ENCODE measurements at places on chromosomes 3 and 15.

DNA sequence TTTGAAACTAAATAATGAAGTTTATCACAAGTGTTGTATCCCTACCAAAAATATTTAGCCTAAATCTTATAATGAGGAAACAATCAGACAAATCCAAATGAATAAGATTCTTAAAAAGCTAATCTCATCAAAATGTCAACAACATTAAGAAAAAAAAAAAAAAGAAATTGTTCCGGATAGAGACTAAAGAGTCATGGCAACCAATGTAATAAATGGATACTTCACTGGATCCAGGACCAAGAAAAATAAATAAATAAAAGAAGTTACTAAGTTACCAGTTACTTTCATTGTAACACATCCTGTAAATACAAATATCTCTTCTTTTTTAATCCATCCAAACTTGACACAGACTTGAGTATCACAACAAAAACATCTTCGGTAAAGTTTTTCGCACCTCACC is 607 bp downstream of the MRPL47 start:
- DNase-seq, result no peak

GRCh38 chr15:57334257-57334656 is 42.0 kb upstream of the CGNL1 start:
- DNase-seq, result no peak

DNA sequence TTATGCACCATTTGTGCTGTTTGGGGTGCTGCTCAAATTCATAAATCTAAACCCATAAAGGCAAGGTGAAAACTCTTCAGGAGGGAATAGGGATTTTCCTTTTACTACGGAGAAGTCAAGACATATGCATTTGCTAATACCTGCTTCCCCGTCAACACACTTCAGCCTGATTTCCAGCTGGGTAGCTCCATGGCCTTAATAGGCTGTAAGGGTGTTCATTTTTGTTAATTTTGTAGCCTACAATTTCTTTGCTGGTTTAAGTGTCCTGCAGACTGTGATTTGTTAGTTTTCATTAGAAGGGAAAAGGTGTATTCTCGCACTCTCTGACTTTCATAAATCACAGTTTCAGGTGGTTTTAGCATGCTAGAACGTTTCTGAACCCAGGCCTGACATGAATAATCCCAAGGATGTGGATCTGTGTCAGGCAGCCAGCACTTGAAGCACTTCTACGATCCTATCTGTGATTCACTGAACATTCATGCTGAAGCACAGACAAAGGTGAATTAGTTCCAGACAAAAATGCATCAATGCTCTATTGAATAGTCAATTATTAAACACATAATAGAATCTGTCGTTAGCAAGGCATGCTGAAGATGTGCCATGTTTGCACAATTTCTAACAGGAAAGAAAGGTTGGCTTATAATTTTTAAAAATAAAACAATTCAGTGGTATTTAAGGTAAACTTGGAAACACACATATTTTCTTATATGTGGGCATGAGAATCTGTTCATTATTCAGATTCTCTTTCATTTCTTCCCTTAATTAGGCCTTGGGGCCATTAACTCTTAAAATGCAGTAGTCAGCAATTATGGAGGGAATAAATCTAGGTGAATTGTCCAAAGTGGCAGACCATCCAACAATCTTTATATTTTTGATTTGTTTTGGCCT is 17.9 kb upstream of the NMNAT3 start:
- DNase-seq, result no peak

GRCh38 chr3:128950223-128950938 is 43.5 kb downstream of the CFAP92 start:
- DNase-seq, result no peak

DNA sequence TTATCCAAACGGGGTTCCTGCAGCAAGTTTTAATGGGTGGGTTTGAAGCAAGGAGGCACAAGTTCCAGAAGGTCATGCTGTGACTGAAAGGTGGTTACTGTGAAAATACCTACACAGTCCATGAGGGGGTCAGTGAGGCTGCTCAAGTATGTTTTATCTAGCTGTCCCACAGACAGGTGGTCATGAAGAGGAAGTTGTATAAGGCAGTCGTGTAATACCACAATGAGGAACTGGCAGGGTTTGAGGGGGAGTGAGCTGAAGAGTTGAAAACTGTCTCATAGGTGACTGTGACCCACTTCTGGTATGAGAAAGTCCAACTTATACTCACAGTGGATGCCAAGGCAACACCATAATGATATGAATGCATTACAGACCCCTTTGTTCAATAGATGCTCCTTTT is 856.8 kb downstream of the OTOL1 start:
- no peak for DNase-seq

- no peak for DNase-seq
These were observed 96.3 kb downstream of the RPL39L start for GRCh38 chr3:187042874-187043458.

DNA sequence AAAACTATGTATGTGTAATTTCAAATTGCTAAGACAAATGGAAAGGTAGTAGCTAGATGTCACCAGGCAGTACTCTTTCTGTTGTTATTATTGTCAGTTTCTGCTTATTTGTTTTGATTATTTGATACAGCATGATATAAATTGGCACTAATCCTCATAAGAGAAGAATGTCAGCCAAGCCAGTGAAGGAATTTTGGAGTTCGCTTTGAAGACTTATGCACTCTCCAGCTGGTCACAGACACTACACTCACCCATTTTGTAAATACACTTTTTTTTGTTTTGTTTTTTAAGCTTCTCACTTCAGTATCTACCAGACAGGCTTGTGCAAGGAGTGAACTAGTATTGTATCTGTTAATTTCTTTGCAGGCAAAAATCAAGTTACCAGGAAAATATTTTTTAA is 180.2 kb upstream of the TTC14 start:
- DNase-seq, result no peak

GRCh38 chr15:83199288-83199687 is 8.3 kb downstream of the HDGFL3 start:
- DNase-seq, result no peak

DNA sequence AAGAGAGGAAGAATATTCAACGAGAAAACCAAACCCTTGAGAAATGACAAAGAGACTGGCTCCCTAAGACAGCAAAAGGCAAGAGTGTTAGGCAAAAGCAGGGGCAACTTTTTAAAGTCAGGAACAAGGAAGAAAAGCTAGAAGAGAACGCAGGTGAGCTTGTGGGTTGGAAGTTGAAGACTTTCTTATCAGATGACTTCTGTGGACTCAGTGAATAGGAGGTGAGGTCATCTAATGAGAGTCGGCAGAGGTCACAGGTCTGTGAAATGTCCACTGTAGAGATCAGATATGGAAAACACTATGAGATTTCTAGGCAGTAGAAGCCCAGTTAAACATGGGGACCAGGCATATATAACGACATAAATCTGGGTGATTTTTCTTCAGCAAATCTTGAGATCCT is 27.2 kb upstream of the TNIK start:
- no peak for DNase-seq

GRCh38 chr3:129686941-129687340 is 80.5 kb upstream of the PLXND1 start:
- no peak for DNase-seq

GRCh38 chr3:52023860-52024764 is 28.4 kb upstream of the RPL29 start:
- no peak for DNase-seq

DNA sequence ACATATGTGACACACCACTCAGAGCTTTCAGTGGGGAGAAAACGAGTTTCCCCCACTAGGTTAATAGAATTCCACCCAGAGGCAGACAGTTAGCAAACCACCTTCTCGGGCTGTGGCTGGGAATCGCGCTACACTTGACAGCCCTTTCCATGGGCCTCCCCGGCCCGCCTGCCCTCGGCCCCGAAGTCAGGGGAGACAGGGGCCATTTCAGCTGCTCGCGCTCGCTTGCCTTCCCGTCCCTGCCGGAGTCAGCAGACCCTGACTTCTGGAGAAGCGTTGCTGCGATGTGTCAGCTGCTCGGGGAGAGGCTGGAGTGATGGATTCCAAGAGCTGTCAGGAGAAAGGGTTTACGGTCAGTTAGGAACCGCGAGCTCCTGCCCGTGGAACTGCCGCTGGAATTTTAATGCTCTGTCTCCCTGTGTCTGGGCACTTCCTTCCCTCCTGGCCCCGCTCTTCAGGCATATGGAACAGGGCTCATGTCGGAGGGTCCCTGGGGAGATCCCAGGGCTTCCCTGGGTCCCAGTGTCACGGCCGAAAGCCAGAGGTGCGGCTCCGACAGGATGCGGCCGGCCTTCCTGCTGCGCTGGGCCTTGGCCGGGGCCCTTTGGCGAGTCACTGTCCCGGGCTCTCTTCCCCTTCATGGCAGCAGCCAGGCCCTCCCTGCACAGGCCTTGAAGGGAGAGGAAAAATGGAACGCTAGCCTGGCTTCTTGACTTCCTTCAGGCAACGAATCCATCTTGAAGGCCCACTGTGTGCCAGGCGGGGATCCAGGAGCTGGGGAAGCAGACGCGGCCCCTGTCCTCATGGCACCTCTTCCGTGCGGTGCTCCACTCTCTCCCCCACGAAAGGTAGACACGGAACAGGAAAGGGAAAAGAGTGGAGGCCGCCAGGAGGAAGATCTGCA is 38.4 kb upstream of the VPS8 start:
- no peak for DNase-seq

DNA sequence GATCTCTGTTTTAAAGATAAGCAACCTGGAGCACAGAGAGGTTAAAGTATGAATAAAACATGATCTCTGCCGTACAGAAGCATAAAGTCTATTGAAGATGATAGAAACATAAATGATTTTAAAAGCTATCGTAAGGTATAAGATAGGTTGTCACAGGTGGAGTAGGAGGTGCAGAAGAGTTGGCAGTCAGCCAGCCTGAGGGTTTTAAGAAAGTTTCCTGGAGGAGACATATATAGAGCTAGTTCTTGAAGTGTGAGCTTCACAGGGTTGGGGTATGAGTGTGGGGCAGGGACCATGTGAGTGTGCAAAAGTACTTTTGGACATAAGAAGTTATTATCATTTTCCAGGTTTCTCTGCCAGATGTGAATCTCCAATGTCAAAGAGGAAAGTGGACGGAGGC is 3.9 kb upstream of the FGF12 start:
- no peak for DNase-seq

- no peak for DNase-seq
These were observed 182.8 kb upstream of the TOPAZ1 start for GRCh38 chr3:44058868-44059203.

- no peak for DNase-seq
These were observed 1.6 kb downstream of the RFTN1 start for GRCh38 chr3:16511681-16512434.

DNA sequence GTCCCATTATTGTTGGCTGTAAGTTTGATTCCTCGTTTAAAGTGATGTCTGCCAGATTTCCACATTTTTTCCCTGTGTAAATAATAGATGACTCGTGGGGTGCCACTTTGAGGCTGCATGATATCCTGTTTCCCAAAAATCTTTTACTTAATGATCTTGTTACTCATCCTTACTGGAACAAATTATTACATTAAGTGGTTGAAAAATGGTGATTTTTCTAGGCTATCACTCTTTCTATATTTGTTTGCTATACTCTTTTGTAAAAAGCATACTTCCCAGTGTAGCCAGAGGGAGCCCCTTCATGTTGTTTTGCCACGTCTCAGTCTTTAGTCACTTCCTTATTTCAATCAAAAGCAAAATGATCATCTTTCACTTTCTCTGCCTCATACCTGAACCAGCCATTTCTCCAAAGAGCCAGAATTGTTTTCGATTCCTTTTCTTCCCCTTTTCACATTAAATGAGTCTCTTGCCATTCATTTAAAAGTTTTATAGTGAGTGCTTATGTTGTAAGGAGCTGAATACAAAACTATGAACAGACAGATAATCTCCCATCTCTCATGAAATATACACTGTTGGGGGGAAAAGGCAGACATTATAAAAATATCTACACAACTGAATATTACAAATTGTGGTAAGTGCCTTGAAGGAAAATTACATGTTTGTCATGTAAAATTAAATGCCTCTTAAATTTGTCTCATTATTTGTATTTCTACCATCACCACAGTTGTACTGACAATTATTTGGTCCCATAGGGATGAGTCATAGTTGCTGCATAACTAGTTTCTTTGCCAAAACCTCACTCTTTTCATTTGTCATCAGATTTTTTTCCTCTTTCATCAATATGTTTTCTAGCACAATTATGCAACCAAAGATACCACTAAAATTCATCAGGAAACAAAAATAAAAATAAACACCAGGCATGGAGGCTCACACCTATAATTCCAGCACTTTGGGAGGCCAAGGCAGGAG is 41.5 kb downstream of the ADGRG7 start:
- no peak for DNase-seq

GRCh38 chr3:34185301-34185700 is 386.9 kb downstream of the PDCD6IP start:
- no peak for DNase-seq

- DNase-seq, result no peak
These were observed 3.2 kb downstream of the AEN start for GRCh38 chr15:88624156-88624970.

GRCh38 chr3:155876503-155876902 is 6.1 kb downstream of the GMPS start:
- no peak for DNase-seq

- DNase-seq, result no peak
These were observed 25.6 kb upstream of the ARL8B start for GRCh38 chr3:5096336-5097008.

- no peak for DNase-seq
These were observed 40.2 kb downstream of the TMEM212 start for GRCh38 chr3:171883257-171883892.
